Forelimb muscle (tissue), 1 donor: ENCODE measurements at places on chromosomes 4 and X.

- DNase-seq = no peak
Measured at GRCh38 chrX:132563976-132564375, 75.1 kb upstream of the MBNL3 start.

- DNase-seq = no peak
Measured at GRCh38 chrX:136658151-136658550, 10.2 kb downstream of the CD40LG start.

DNA sequence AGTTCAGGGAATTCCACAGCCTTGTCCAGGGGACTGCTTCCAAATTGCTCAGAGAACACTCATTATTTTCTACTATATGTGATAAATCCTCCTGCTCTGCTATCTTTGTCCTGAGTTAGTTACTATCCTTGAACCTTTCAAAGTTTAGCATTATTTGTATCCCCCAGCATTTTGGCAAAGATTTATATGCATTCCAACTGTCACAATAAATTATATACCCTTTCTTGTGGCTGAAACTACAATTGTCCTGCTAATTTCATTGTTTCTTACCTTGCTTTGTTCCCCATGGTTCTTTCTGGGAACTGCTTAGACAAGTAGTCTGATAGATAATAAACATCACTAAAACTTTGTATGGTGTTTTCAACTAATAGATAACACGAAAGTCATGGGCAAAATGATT is 40.5 kb downstream of the TECRL start:
- DNase-seq = no peak

GRCh38 chrX:22526339-22526738 is 253.6 kb downstream of the CBLL2 start:
- DNase-seq = no peak

DNA sequence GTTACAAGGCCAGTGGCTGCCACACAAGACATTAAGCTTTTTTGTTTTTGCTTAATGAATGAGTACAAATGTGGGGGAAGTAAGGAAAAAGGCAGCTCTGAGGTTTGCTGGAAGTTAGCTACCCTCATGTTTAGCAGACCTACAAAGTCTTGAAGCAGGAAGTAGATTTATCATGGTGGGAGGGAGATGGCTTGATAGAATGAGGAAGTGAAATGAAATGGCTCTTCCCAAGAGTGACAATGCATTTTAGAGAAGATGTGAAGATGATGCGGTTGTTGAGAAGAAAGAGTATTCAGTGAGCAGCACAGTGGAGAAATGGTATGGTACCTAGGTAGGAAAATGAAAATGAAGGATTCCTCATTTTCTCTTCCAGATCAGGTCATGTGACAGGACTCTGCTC is 108.0 kb downstream of the SLIT2 start:
- no peak for DNase-seq

DNA sequence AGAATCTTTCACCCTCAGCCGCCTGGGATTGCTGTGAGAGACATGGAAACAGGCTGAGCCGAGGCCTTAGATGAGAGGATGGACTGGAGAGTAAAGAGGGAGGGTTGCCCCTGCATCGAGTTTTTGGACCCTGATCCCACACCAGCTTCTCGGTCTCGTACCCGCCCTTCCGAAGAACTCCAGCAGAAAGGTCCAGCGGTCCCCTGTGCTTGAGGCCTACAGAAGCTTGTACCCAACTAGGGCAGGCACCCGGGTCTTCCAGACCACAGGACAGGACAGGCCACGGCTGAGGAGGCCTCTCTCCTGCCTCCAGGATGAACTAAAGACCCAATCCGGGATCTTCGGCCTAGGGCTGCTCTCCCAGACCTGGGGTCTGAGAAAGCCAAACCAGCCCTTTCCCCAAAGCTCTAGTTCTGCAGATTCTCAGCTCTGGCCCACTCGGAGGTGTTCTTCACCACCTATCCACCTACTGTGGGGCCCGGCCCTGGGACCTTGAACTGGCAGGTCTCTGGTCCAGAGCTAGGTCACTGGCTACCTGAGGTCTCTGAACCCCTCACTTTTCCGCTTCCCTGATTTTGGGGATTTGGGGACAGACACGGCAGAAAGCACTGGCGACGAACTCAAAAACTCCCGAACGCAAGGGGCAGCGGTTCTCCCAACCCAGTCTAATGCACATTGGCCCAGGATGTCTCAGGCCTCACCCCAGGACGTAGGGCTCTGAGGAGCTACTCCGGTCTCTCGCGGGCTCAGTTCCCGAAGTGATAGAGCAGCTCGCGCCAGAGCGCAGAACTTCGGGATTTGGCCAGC is 1.1 kb downstream of the NKX3-2 start:
- DNase-seq = no peak

DNA sequence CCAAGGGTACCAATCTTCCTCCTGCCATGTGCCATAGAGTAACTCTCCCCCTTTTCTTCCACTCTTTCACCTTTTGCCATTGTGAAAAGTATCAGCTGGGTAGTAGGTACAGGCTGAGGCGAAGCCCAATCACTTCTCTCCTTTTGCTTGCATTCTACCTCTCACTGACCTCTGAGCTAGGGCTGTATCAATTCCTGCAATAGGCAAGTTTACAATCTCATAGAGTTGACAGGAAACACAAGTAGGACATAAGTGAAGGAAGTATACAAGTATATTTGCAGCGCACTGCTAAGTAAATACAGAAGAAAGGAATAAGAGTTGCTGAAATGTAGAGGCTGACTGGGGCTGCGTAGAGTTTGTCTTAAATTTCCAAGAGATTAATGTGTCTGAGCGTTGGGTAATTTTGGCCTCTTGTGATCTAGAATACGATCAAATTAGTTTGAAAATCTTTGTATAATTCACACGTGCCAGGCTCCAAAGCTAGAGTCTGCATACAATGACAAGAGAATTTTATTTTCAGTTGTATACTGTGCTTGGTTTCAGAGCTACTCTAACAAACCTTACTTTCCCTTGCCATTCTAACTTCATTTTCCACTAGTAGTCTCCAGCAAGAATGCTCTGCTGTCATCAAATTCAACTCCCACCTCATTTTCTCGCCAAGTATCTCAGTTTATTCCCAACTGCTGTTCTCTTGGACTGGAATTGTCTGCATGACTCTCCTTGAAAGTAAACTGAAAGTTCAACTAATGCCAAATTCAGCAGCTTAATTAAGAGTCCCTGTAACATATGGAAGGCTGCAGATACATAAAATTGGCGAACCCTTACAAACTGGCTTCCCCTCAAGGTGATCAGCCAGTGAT is 90.3 kb downstream of the ATP11C start:
- no peak for DNase-seq

DNA sequence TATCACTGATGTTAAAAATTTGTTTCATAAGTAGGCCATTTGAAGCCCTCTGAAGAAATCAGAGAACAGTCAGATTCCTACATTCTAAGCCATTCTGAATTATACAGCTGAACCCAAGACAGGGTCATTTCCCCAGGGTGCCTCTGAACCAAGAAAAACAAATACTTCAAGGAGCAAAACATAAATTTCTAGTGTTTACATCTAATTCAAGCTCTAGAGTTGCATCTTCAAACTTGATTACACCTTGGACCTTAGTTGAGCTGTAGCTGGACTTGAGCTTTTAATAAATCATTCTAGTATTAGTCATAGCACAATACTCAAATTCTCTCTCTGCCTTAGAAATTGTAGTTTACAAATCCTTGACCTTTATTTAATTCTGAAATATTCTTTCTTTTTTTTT is 87.6 kb upstream of the IL15 start:
- DNase-seq = no peak

DNA sequence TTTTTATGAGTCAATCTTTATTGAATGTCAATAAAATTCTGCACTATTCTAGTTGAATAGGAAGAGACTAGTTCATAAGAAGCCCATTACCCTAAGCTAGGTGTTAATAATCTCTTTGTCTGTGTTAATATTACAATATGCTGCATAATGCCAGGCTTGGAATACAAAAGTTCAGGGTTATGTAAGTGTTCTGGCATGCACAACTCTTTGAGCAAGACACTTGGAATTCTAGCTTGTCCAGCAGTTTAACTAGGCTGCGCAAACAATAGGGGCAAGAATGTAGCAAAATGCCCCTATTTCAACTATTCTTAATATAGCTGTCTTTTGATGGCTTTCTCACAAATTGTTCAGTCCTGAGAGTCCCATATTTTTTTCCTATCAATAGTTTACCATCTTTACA is 31.3 kb upstream of the ETNPPL start:
- no peak for DNase-seq

DNA sequence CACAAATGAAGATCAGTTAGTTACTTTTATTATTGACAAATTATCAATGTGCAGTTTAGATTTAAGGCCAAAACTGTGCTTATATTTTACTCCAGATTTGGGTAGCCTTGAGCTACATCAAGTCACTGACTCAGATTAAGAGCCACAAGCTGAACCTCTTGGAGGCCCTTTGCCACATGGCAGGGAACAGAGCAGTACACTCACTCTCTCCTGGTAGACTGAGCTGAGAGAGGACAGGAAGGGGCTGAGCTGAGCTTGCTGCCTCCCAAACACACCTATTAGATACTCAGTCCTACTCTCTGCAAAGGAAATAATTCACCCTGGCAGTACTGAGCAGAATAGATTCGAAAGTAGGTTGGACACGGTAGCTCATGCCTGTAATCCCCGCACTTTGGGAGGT is 7.8 kb downstream of the STAP1 start:
- no peak for DNase-seq

DNA sequence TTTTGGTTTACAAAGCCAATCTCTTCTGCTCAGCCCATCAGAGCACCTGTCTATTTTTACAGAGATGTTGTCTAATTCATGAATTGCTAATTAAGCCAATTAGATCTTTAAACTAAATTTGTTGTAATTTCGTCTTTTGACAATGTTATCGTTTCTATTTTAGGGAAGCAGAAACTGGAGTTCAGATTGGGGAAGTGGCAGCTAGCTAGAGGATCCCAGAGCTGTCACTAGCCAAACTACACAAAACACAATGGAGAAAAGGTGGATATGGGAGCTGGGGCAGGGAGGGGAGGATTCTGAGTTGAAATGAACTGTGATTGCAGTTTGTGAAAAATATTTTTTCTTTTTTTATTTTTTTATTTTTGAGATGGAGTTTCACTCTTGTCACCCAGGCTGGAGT is 35.8 kb downstream of the CASP3 start:
- DNase-seq = no peak

GRCh38 chr4:24166501-24166900 is 276.7 kb upstream of the PPARGC1A start:
- DNase-seq = no peak

GRCh38 chr4:73929278-73929677 is 52.5 kb downstream of the PF4 start:
- no peak for DNase-seq

GRCh38 chr4:79623021-79623870 is 215.2 kb upstream of the GK2 start:
- no peak for DNase-seq

DNA sequence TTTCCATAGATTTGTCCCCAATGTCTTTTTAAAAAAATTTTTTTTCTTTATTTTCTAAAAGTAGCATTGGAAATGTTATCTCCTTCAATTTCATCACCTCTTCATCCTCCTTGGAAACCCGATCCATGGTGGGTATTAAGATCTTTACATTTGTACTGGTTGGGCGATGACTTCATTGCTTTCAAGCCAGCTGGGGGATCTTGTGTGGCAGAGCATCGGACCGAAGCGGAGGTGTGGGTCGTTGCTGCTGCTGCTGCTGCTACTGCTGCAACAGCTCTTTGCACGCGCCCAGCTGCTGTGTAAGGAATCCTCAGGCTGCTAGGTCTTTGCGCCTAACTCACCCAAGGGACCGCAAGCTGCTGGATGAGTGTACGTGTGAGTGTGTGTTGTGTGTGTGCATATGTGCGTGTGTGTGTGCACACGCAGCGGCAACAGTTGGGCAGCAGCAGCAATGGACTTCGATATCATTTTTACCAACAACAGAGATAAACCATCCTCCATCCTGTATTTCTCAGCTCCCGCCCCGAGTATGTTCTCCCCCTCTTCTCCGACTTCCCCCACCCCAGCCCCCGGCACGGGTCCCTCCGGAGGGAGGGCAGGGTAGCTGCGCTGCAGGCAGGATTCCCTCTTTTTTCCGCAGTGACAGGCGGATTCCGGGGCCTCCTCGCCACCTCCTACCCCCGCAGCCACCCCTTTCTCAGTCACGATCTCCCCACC is 768 bp upstream of the CDKL5 start:
- DNase-seq = no peak

DNA sequence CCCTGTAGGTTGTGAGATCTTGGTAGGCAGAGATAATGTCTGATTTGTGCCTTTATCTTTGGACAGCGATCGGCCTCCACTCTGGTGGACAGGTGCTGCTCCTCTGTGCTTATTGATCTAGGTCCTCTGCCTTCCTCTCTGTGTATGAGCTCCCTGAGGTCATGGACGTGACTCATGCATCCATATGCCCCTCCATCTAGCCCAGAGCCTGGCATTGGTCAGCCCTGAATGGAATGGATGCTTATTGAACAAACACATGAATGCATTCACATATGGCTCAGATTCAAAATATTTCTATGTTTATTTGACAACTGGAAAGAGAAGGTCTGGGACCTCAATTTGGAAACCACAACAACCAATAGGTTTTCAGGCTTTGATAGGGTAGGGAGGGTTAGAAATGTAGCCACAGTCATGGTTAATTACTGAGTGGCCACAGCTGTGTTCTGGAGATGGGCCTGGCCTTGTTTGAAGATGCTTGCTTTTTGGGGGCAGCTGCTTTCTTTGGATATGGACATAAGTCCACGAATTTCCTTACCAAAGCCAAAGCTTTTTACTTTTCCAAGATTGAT is 76.2 kb downstream of the SEL1L3 start:
- no peak for DNase-seq

- DNase-seq = no peak
Measured at GRCh38 chr4:163542275-163542674, 47.8 kb downstream of the TMA16 start.

DNA sequence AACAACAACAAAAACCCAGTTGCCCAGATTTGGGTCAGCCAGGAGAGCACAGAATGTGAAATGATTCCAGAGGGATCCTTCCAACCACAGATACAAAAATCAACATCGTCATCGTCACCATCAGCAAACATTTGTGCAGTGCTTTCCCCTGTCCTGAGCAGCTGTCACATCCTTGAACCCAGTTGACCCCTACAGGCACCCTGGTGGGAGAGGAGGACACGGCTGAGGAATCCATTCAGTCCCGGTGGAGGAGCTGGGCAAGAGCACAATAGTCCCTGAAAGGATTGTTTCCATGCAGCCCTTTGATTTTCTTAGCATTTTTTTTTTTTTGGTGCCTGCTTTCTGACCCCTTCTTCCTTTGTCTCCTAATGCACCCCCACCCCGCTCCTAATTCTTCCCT is 37.1 kb upstream of the STX18 start:
- no peak for DNase-seq

DNA sequence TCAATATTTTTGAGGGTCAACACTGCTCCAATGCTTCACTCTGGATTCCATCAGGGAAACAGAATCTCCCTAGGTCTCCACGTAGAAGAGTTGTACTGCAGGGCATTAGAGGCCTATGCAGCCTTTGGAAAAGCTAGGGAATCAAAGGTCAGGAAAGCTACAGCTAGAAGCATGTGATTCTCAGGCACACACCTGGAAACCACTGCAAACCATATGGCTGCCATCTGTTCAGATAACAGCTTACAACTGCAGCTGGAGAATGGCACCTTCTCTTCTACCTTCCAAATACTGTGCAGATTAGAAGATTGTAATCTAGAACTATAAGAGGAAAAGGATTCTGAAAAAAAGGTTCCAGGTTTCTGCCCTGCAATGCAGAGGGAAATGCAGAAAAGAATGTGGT is 60.6 kb downstream of the BTC start:
- no peak for DNase-seq

- no peak for DNase-seq
Measured at GRCh38 chr4:186700746-186701145, 22.9 kb downstream of the FAT1 start.

GRCh38 chr4:69360271-69360670 is 80.0 kb downstream of the UGT2B28 start:
- DNase-seq = no peak
